OCI-LY7 (cell line): ENCODE measurements at places on chromosomes 11 and 22. TPM values are rescaled to one million over a fixed set of nuclear protein-coding genes. Genes with fewer than 3 reads are reported as not detected.
A peak's percentile ranks its signal among the peaks of the same experiment; 100 is the strongest.

Gene STK33
- total RNA-seq = not detected in 2 replicates

DNA sequence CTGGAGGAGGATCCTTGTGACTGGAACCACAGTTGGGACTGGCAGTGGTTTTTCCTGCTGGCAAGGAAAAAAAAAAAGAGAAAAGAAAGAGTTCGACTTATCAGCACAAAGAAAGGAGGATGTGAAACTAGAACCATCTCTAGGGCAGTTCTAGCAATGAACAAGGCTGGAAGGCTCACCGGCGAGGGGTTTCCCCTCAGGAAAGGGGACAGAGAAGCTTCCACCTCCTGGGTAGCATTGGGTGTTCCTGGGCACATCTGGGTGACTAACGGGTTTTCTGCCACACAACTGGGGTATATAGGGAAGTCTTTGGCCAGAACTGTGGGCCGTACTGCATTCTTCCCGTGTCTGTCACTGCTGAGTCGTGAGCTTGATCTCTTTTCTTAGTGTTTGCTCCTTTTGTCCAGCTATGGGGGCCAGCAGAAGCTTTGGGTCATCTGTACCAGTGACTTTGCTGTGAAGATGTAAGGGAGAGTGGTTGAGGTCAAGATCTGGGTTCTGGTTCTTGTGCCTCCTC is 109.4 kb upstream of the OR4B1 start:
- peak; percentile 83 for DNase-seq

Gene GSTP1
- 1,017 and 1,139 TPM in 2 replicates for total RNA-seq

Gene ASCL2
- total RNA-seq = not detected in 2 replicates

DNA sequence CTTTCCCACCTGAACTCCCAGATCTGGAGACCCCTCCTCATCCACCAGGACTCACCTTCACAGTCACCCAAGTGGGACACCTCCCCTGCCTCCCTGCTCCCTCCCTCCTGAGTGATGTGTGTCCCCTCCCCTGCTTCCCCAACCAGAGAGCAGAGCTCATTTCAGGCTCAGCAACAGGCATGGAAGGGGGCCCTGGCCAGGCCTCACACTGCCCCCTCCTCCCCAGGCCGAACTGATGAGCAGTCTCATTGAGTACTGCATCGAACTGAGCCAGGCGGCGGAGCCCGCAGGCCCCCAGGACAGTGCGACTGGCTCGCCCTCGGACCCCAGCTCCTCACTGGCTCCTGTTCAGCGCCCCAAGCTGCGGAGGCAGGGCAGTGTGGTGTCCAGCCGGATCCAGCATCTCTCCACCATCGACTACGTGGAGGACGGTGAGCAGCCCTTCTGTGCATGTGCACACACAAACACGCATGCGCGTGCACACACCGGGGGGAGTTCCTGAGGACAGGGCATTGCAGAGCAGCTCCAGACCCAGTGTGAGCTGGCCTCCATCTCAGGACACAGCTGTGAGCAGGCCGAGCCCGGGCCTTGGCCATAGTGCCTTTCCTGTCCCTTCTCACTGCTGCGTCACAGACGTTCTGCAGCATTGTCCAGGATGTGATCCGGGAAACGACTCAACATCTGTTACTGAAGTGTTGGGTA is 17.8 kb upstream of the NEAT1 start:
- DNase-seq = no peak

DNA sequence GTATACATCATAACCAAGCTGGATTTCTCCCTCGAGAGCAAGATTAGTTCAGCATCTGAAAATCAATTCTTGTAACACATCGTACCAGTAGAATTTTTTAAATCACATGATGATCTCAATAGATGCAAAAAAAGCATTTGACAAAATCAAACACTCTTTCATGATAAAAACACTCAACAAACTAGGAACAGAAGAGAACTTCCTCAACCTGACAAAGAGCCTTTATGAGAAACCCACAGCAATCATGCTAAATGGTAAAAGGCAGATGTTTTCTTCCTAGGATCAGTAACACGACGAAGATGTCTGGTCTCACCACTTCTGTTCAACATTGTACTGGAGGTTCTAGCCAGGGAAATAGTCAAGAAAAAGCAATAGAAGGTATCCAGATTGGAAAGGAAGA is 34.1 kb upstream of the TMPRSS4 start:
- no peak for DNase-seq

- no peak for DNase-seq
These were observed 32.2 kb downstream of the ARRB1 start for GRCh38 chr11:75319035-75319877.

Gene SLC22A25
- total RNA-seq = not detected in 2 replicates
